ENCODE measurements at places on chromosomes 4 and X. TPM values are rescaled to one million over a fixed set of nuclear protein-coding genes. Genes with fewer than 3 reads are reported as not detected.

GRCh38 chr4:8434251-8435073 is 6.1 kb downstream of the ACOX3 start:
- peak overlapping the region; percentile 62 for H3K27ac ChIP-seq
- H3K4me1 ChIP-seq = peaks cover 33% of the 10 kb centered on the region
- H3K27me3 ChIP-seq = no peaks in the 10 kb centered on the region
- DNase-seq = no peak
- H3K36me3 ChIP-seq = no peaks in the 10 kb centered on the region

- no peak for DNase-seq
- H3K27ac ChIP-seq = no peak overlapping the region
- H3K27me3 ChIP-seq = no peaks in the 10 kb centered on the region
- H3K4me3 ChIP-seq = no peak overlapping the region
- H3K4me1 ChIP-seq = no peaks in the 10 kb centered on the region
These were observed 25.4 kb downstream of the ELOVL6 start for GRCh38 chr4:110172972-110173371.

The XG gene
- total RNA-seq = not detected

The F9 gene
- not detected for total RNA-seq

- no peaks in the 10 kb centered on the region for H3K27me3 ChIP-seq
- no peaks in the 10 kb centered on the region for H3K4me1 ChIP-seq
- H3K4me3 ChIP-seq = no peak overlapping the region
These were observed 443.6 kb downstream of the IL15 start for GRCh38 chr4:142079959-142080358.

The RAB9B gene
- 0.11 TPM for total RNA-seq

- H3K36me3 ChIP-seq = no peaks in the 10 kb centered on the region
- no peaks in the 10 kb centered on the region for H3K27me3 ChIP-seq
- no peak overlapping the region for H3K27ac ChIP-seq
- H3K4me1 ChIP-seq = no peaks in the 10 kb centered on the region
These were observed 63.2 kb downstream of the BANK1 start for GRCh38 chr4:101853691-101854090.

DNA sequence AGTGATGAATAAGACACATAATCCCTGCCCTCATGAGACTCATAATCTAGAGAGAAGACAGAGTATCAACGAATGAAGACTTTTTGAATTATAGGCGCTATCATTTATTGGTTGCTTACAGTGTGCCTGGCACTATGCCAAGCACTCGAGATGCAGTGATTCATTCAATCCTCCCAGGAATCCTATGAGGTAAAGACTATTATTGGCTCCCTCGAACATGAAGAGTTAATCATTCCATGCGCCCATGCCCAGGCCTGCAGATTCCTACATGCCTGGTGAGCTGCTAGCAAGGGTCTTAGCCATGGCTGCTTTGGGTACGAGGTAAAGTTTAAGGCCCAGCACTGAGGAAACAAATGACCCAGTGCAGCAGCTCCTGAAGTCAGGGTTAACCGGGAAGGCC is 47.0 kb downstream of the TEX13B start:
- no peaks in the 10 kb centered on the region for H3K4me1 ChIP-seq
- H3K4me3 ChIP-seq = no peak overlapping the region
- peaks cover 5% of the 10 kb centered on the region for H3K27me3 ChIP-seq
- no peaks in the 10 kb centered on the region for H3K36me3 ChIP-seq

GRCh38 chrX:38500866-38501265 is 60.5 kb upstream of the TSPAN7 start:
- H3K36me3 ChIP-seq = no peaks in the 10 kb centered on the region
- H3K27me3 ChIP-seq = no peaks in the 10 kb centered on the region
- no peak for DNase-seq
- H3K4me3 ChIP-seq = no peak overlapping the region
- no peaks in the 10 kb centered on the region for H3K4me1 ChIP-seq
- no peak overlapping the region for H3K27ac ChIP-seq

DNA sequence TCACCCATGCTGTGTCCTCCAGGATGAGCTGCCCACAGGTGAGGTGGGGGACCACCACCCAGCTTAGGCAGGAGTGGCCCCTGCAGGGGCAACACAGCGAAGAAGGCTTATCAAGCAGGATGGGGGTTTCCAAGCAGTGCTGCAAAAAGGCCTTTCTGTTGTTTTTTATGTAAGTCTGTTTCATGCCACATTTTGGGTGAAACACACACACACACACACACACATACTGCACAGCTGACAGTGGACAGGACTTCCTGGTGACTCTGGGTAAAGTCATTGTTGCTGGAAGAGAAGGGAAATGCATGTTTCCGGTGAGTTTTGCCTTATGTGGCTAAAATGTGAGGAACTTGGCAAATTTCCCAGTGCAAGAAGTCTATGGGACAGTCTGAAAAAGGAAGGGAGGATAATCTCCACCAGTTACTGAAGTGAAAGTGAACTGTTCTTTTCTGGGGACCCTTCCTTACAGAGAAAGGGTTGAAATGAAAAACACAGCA is 119.2 kb downstream of the IRF2 start:
- peak; percentile 67 for DNase-seq
- H3K4me3 ChIP-seq = no peak overlapping the region
- peaks cover 11% of the 10 kb centered on the region for H3K4me1 ChIP-seq
- H3K27ac ChIP-seq = no peak overlapping the region

GRCh38 chrX:27186671-27187070 is 276.5 kb downstream of the PPP4R3C start:
- H3K27ac ChIP-seq = no peak overlapping the region
- no peaks in the 10 kb centered on the region for H3K4me1 ChIP-seq
- H3K27me3 ChIP-seq = no peaks in the 10 kb centered on the region

- H3K27ac ChIP-seq = no peak overlapping the region
- DNase-seq = no peak
- H3K36me3 ChIP-seq = peaks cover 27% of the 10 kb centered on the region
- no peaks in the 10 kb centered on the region for H3K27me3 ChIP-seq
- no peaks in the 10 kb centered on the region for H3K4me1 ChIP-seq
These were observed 13.8 kb downstream of the GEMIN8 start for GRCh38 chrX:14015941-14016340.

The MAGED4 gene
- total RNA-seq = 0.58 TPM

The TAF7L gene
- total RNA-seq = not detected

DNA sequence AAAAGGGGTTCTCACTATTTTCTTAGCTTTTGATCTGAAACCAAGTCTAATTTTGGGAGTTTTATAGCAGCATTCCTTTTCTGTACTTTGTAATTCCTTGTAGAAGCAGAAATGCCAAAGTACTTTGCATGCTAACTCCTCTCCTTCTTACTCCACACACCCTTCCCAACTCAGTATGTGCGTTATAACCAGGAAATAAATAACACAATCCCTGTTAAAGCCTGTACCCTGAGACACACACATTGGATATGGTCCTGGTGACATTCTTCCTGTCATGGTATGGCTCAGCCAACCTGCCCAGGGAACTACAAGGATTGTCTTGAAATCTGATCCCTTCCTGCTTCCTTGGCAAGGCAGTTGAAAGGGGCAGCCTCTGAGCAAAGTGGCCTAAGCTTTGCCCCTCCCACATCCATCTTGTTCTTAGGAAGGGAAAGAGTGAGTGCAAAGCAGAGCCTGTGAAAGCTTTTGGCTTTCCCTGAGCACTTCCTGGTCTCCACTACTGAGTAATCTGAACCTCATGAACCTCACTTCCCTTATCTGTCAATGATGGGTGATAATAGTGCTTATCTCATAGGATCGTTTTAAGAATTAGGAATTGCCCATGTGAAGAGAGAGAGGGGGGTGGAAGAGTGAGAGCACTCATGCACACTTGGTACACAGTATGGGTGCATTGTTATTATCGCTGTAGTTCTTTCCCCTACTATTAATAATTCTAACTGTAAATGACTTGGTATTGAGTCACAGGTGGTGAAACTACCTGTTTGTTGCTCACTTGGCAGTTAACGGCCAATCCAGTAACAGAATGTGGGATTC is 109.3 kb downstream of the AFF2 start:
- H3K27me3 ChIP-seq = no peaks in the 10 kb centered on the region
- H3K4me3 ChIP-seq = no peak overlapping the region
- no peak for DNase-seq
- no peaks in the 10 kb centered on the region for H3K4me1 ChIP-seq
- H3K27ac ChIP-seq = no peak overlapping the region

The PPM1K gene
- total RNA-seq = 78.1 TPM

- H3K36me3 ChIP-seq = no peaks in the 10 kb centered on the region
- no peak for DNase-seq
- H3K27me3 ChIP-seq = peaks cover 13% of the 10 kb centered on the region
- H3K4me1 ChIP-seq = no peaks in the 10 kb centered on the region
- H3K27ac ChIP-seq = no peak overlapping the region
- H3K4me3 ChIP-seq = no peak overlapping the region
These were observed 10.4 kb upstream of the PRSS12 start for GRCh38 chr4:118363166-118363565.

- peak overlapping the region; percentile 5 for H3K4me3 ChIP-seq
- no peaks in the 10 kb centered on the region for H3K27me3 ChIP-seq
- H3K4me1 ChIP-seq = peaks cover 46% of the 10 kb centered on the region
- peak overlapping the region; percentile 70 for H3K27ac ChIP-seq
These were observed 23.0 kb downstream of the GPR174 start for GRCh38 chrX:79167462-79167861.

GRCh38 chr4:175813204-175813603 is 1.1 kb upstream of the GPM6A start:
- no peak overlapping the region for H3K27ac ChIP-seq
- no peaks in the 10 kb centered on the region for H3K36me3 ChIP-seq
- no peaks in the 10 kb centered on the region for H3K4me1 ChIP-seq
- DNase-seq = no peak
- no peak overlapping the region for H3K4me3 ChIP-seq

- H3K4me1 ChIP-seq = peaks cover 13% of the 10 kb centered on the region
- H3K27me3 ChIP-seq = no peaks in the 10 kb centered on the region
- no peak overlapping the region for H3K27ac ChIP-seq
- H3K4me3 ChIP-seq = no peak overlapping the region
These were observed 217.2 kb downstream of the SPRY1 start for GRCh38 chr4:123613586-123614344.

- no peaks in the 10 kb centered on the region for H3K27me3 ChIP-seq
- H3K4me3 ChIP-seq = no peak overlapping the region
- DNase-seq = no peak
- no peaks in the 10 kb centered on the region for H3K36me3 ChIP-seq
- H3K27ac ChIP-seq = no peak overlapping the region
These were observed 471.6 kb downstream of the PCDH19 start for GRCh38 chrX:99938464-99938863.

The UGT2B28 gene
- total RNA-seq = not detected

The TMSB15B gene
- total RNA-seq = 9.0 TPM

DNA sequence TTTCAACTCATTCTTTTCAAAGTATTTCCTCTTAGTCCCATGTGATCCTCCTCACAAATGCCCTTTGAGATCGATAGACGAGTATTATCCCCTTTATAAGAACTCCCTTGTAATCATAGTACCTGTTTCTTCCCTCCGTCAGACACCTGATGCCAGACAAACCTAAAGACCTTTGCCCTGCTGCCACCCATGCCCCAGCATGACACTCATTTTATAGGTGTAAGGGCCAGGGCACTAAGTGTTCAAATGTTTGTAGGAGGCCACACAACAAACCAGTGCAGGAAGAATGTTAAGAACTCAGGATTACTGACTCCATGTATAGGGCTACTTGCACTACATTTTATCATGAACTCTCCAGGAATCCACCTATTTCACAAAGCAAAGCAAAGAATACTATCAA is 115.6 kb upstream of the DIAPH2 start:
- H3K27me3 ChIP-seq = no peaks in the 10 kb centered on the region
- no peaks in the 10 kb centered on the region for H3K4me1 ChIP-seq
- H3K4me3 ChIP-seq = no peak overlapping the region
- no peaks in the 10 kb centered on the region for H3K36me3 ChIP-seq
- H3K27ac ChIP-seq = no peak overlapping the region

Data from CD4-positive, alpha-beta T cell (primary cell).